K562 (cell line): ENCODE measurements at places on chromosomes 6 and 20.
A peak's percentile ranks its signal among the peaks of the same experiment; 100 is the strongest.

DNA sequence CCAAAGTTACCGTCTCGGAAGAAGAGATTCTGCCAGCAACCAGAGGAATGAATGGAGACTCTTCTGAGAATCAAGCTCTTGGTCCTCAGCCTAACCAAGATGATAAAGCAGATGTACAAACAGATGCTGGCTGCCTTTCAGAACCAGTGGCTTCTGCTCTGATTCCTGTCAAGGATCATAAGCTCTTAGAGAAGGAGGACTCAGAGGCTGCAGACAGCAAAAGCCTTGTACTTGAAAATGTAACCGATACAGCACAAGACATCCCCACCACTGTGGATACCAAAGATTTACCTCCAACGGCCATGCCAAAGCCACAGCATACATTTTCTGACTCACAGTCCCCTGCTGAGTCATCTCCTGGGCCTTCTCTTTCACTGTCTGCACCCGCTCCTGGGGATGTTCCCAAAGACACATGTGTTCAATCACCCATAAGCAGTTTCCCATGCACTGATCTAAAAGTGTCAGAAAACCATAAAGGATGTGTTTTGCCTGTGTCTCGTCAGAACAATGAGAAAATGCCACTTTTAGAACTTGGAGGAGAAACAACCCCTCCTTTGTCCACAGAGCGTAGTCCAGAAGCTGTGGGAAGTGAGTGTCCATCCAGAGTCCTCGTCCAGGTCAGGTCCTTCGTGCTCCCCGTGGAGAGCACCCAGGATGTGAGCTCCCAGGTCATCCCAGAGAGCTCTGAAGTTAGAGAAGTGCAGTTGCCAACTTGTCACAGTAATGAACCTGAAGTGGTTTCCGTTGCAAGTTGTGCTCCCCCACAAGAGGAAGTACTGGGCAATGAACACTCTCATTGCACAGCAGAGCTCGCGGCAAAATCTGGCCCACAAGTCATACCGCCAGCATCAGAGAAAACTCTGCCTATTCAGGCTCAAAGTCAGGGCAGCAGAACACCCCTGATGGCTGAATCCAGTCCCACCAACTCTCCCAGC, 109.6 kb downstream of the RTN4IP1 start:
- peak; percentile 33 for DNase-seq

- no peak for DNase-seq
These were observed 1.9 kb upstream of the CDYL start for GRCh38 chr6:4774296-4774695.

GRCh38 chr6:53373638-53374037, 24.9 kb upstream of the ELOVL5 start:
- no peak for DNase-seq

DNA sequence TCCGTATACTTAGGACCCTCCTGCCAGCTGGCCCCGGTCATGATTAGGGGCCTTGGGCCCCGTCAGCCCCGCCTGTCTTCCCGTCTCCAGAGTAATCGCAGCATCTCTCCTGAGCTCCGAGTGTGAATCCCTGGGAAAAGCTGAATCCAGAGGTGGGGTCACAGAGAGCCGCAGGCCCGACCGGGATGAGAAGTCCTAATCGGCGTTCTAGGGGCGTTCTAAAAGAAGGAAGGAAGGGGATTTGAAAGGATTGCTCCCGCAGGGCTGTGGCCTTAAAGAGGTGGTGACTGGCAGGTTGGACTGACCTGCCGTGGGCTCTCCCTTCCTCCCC, 371 bp downstream of the HMGN4 start:
- no peak for DNase-seq

GRCh38 chr6:55069132-55069781, 105.1 kb upstream of the HCRTR2 start:
- no peak for DNase-seq

DNA sequence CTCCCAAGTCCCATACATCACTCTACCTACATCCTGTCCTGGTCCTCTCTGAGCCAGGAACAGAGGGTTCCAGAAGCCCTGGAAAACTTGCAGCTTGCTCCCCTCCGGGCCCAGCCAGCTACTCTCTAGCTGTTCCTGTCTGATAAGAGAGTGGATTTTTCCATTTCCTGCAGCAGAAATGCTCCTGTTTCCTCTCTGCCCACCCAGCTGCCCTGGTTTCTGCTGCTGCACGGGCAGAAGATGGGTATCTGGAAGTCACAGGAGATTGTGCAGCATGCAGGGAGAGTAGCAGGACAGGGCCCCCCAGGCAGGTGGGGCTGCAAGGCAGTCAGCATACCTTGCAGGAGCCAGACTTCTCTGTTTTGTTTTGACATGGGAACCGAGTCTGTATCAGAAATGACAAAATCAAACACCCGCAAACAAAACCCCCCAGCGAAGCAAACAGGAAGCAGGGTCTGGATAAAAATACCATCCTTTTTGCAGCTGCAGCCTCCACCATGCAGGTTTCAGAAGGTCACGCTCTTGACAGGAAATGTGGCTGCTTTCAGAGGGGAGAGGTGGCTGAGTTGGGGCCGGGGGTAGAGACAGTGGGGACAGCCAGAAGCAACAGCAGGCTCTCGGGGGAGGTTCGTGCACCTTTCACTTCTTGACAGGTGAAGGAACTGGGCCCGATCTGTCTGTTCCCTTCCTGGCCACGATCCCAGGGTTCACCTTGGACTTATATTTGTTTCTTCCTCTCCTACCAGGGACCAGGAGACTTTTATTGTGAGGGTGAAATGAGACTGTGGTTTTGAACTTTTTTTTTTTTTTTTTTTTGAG, 50.8 kb upstream of the FAM83D start:
- DNase-seq, result no peak

DNA sequence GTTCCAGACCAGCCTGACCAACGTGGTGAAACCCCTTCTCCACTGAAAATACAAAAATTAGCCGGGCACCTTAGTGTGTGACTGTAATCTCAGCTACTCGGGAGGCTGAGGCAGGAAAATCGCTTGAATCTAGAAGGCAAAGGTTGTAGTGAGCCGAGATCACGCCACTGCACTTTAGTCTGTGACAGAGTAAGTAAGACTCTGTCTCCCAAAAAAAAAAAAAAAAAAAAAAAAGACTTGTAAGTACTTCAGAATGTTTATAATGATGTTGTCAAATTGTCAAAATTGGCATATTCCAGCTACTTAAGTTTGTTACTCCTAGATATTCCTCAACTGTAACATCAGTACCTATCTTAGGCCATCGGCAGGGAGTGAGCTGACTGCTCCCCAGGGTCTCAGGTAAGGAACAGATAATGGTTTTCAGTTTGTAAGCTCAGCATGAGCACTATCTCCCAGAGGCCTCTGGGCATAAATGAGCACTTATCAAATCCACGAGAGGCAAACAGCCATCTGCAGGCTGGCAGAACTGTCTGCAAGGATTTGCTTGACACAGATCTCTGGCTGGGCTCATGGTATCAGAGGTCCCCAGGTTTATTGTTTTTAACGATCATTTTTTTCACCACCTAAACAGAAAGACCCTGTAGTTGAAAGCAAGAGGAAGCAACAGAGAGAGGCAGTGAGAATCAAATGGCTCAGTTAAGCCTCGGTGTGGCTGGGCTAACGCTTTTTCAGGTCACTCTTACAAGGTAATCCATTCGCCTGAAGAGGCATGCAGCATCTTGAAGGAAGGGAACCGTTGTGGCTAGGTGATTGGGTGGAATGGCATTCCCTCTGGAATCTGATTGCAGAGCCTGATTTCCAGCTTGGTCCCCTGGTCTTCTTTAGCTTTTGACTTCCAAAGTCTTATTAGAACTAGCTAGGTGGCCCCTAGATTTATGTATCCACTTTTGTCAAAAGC, 115.9 kb downstream of the LY86 start:
- peak; percentile 50 for DNase-seq
